ENCODE measurements at places on chromosomes 5 and 9.

- DNase-seq, result no peak
Observed at GRCh38 chr5:80211327-80211726, 44.5 kb downstream of the SERINC5 start.

GRCh38 chr9:114777821-114778609 lies 27.8 kb downstream of the TNFSF15 start:
- DNase-seq, result peak; percentile 17

DNA sequence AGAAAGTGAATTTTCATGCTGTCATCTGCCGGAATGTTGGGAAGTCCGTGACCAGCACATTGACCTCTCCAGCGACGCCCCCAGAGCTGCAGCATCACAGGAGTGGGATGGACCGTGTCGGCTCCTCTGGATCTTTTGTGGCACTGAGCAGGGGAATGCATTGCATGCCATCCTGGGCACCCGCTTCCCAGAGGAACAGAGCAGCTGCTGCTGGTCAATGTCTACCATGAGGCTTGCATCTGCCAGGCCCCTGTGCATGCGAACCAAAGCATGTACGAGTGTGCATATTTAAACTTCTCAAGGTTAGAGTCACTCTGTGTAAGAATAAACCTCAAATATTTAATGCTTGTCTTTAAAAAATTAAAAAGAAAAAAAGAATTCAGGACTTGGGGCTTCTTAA lies 414.8 kb downstream of the GADD45G start:
- no peak for DNase-seq

DNA sequence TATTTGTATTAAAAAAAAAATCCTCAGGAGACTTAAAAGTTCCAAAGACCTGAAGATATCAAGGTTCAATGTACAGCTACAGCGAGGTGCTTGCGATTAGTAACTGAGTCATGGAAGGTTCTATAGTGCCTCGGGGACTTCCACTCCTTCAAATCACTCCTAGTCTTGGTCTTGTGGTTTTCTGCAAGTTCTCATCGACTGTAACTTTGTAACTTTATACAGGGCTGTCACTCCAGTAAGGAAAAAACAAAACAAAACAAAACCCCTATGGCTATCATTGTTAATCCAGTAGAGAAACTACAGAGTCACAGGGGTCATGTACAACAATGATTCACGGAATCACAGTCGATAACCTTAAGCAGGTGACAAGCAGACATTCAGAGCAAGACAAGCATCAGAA lies 39.8 kb upstream of the SELENOP start:
- no peak for DNase-seq

DNA sequence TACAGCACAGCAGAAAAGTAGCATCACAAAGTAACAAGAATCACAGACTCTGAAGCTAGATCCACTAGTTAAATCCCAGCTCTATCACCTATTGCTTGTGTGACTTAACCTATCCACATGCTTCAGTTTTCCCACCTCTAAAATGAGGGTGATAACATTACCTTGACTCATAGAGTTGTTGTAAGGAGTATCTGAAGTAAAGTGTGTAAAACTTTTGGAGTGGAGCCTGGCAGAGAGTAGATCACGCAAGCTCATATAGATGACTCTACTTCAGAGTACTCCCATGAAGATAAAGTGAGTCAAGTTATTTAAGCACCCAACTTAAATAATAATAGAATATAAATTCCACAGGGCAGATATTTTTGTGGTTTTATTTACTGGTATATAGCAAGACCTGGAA lies 94.5 kb upstream of the FER start:
- no peak for DNase-seq

DNA sequence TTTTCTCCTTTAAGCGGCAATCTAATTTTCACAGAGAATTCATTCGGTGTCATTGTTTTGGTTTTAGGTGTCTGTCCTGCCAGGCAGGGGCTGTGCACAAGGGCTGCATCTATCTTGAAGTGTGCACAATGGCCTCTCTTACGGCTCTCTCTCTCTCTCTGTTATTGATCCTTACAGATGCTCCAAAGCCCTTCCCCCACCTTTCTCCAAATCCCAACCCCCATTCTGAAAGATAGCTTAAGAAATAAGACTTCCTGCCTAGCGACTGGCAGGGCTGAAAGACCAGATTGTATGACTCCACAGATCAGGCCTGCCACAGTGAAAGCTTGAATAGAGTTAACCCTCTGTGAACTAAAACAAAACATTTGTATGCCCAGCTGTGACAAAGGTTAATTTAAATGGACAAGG lies 86.5 kb upstream of the NR5A1 start:
- DNase-seq, result no peak

DNA sequence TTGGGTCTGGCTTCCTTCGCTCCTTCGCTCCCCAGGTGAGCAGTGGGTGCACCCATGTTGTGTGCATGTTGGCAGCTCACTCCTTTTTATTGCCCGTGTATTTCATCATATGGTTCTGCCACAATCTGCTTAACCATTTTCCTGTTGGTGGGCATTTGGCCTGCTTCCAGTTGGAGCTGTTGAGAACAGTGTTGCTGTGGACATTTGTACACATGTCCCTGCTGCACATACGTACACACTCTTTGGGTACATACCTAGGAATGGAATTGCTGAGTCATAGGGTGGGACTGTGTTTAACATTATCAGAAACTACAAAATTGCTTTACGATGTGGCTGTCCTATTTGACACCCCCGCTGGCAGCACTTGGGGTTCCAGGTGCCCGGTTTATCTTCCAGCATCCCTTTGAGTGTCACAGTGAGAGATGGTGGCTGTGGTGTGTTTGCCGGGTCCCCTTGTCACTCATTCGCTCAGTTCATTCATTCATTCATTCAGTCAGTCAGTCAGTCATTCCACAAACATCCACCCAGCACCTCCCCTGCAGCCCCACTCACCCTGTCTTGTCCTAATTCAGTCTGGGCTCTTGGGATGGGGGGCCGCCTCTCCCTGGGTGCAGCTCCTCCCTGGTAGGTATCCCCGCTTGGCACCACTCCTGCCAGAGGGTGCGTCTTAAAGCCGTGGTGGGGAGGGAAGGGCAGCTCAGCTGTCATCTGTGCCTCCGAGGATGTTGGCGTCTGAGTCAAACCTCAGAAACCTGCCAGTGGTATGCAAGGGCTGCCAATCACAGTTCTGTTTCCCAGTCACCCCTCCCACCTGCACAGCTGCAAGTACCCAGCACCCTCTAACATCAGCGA lies 7.9 kb upstream of the FIBCD1 start:
- DNase-seq, result no peak

DNA sequence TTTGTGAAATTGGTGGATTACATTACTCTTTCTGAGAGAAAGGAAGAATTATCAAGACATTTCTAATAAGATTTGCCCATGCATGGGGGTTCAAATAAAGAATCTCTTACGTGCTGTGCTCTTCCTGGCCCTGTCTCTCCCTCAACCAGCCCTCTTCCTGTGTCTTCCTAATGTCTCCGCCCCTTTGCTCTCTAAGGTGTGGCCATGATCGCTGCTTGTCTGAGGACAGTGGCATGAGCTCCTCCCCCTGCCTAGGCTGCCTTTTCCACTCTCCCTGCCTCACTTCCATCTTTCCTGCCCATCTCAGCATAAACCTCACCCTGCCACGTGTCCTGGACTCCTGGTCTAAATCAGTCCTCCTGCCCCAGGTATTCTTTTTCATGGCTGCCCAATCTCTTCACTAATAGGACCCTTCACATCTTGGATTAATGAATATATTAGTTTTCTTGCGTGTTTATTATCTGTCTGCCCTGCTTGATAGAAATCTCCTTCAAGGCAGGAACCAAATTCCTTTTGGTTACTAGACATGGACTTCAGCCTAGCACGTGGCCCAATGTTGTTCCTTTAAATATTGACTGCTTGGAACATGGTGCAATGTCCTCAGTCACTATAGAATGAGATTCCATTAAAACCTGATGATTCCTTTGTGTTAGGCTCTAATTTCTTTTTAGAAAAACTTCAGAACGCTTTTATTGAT lies 122.3 kb downstream of the MTRR start:
- DNase-seq, result no peak

GRCh38 chr5:173197375-173197891 lies 37.6 kb downstream of the NKX2-5 start:
- DNase-seq, result no peak

GRCh38 chr9:92706218-92706940 lies 36.4 kb upstream of the IPPK start:
- DNase-seq, result peak; percentile 29

GRCh38 chr5:172703952-172704351 lies 62.9 kb downstream of the NEURL1B start:
- DNase-seq, result no peak

DNA sequence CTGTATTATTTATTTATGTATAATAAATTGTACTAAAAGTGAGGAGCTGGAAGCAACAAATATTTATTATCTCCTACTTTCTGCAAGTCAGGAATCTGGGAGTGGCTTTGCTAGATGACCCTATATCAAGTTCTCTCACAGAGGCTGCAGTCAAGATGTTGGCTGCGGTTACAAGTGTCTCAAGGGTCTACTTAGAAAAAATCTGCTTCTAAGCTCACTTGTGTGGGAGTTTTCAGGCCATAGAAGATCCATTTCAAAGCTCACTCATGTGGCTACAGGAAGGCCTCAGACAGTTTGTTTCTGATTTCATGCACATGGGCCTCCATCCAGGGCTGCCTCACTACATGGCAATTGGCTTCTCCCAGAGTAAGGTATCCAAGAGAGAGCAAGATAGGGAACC lies 551.1 kb downstream of the CAAP1 start:
- no peak for DNase-seq

DNA sequence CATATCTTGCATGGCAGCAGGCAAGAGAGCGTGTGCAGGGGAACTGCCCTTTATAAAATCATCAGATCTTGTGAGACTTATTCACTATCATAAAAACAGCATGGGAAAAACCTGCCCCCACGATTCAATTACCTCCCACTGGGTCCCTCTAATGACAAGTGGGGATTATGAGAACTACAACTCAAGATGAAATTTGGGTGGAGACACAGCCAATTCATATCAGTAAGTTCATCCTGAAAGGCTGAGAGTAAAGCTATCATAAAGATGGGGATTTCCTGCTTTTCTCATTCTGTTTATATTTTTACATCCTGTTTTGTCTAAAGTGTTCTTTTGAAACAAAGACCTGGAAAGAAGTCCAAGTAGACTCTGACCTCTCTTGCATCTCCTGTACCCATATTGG lies 28.9 kb upstream of the IL33 start:
- no peak for DNase-seq

GRCh38 chr5:30040488-30041118 lies 1152.9 kb upstream of the CDH6 start:
- no peak for DNase-seq

GRCh38 chr5:143573568-143574170 lies 170.2 kb upstream of the NR3C1 start:
- DNase-seq, result no peak

GRCh38 chr5:57662991-57663390 lies 180.4 kb upstream of the ACTBL2 start:
- DNase-seq, result no peak

- DNase-seq, result no peak
Observed at GRCh38 chr9:114895521-114895991, 34.8 kb downstream of the TNFSF8 start.

DNA sequence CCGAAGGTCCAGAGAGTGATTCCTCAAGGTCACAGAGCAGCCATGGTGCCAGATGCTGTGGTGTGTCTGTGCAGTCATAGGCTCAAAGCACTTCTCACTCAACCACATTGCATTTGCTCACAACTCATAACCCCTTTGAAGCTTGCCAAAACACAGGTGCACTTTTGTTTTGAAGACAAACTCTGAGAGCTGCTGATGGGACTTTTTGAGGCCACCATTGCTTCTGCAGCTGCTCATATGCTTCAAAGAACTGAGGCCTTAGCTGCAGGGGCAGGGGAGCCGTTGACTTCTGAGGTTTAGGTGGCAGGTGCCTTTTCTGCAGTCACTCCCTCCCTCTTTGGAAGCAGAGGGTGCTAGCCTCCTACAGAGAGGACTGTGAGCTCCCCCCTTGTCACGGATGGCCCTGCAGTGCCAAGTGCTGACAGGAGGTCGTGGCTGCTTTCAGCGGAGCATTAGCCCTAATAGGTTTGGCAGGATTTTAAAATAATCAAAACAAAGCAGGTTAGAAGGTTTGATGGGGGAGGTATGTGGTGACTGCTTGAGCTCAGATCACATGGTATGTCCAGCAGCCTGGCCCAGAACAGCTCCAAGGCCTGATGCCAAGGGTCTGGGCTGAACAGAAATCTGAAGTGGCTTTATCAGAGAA lies 232.1 kb downstream of the MAN2A1 start:
- peak; percentile 56 for DNase-seq

DNA sequence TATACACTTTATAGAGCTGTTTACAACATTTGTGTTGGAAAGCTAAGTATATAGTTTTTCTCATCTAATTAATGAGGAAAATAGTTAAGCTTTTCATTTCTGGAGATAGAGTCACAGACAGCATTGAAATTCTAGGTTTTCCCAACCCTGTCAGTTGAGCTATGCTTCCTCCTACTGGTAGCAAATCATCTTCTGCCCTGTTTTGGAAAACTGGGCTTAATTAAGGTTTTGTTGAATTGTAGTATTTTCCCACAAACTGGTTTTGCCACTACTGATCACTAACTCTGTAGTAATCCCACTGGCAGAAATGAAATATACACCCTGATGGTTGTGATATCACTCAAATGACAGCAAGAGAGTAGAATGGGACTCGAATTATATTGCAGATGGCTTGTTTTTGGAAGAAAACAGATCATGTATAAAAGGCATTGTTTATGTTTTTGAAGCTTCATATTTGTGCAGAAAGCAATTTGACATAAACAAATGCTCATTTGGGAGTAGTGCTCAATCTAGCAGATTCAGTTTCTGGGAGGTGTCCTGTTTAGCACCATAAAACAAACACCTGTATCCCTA lies 46.6 kb downstream of the CD180 start:
- no peak for DNase-seq

DNA sequence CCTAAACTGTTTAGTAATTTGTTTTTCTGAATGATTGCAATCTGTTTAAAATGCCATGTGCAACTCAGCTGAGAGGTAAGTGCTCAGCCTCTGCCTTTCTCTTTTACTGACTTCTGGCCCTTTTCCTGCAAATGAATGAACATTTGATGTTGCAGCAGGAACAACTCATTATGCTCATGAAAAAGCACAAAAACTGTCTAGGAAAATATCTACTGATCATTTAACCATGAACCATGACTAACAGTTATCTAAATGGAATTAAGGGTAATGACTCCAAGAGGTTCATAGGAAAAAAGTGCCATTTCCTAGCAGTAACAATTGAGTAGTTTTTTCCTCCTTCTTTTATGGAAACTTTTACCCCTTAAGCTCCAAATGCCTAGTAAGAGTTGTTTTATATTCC lies 70.6 kb upstream of the ANKH start:
- no peak for DNase-seq

All from activated CD4-positive, alpha-beta T cell treated with anti-CD3 and anti-CD28 coated beads, Interleukin-2, amount 50 U/mL, for 1 hour (primary cell).